ENCODE measurements at places on chromosomes 2 and 18.

GRCh38 chr2:155456222-155456621, 757.7 kb downstream of the KCNJ3 start:
- no peak for DNase-seq

- no peak for DNase-seq
Measured at GRCh38 chr2:52658598-52658997, 1109.0 kb upstream of the CHAC2 start.

GRCh38 chr2:348361-348916, 60.5 kb upstream of the ALKAL2 start:
- DNase-seq, result no peak

- DNase-seq, result no peak
Measured at GRCh38 chr2:234136461-234136860, 86.0 kb downstream of the SPP2 start.

GRCh38 chr2:138228101-138228500, 263.8 kb downstream of the HNMT start:
- DNase-seq, result no peak
